Lung (tissue), 17 donors: ENCODE measurements at places on chromosomes 4 and X.

DNA sequence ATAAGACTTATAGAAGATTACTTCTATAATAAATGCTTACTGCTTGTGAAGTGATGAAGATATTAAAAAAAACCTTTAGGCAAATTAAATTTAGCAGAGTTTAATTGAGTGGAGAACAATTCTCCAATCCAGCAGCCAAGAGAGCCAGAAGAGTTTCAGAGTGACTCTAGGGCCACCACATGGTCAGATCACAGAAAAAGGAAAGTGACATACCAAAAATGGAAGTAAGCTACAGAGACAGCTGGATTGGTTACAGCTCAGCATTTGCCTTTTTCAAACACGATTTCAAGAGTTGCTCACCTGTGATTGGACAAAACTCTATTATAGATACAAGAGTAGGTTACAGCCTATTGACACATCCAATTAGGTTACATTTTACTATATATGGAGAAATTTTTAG lies 79.0 kb upstream of the TRAM1L1 start:
- DNase-seq: no peak

DNA sequence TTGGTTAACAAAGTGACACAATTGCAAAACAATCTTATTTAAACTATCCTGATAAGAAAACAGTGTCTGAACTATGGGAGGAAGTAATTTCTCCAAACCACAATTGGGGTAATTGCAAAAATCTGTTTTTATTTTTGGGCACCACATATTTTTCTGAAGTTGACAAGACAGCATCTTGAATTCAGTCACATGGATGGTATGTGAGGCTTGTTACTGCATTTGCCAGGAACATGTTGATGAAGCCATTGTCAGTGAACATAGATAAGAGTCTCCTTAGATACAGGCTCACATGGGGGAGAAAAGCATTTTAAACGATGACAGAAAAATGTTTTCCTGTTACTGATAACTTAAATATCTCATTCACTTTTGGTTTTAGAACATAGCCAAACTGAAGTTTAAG lies 5.5 kb upstream of the USP53 start:
- DNase-seq: peak; percentile 76

GRCh38 chr4:42339935-42340406 lies 57.3 kb upstream of the SHISA3 start:
- DNase-seq: peak; percentile 68

DNA sequence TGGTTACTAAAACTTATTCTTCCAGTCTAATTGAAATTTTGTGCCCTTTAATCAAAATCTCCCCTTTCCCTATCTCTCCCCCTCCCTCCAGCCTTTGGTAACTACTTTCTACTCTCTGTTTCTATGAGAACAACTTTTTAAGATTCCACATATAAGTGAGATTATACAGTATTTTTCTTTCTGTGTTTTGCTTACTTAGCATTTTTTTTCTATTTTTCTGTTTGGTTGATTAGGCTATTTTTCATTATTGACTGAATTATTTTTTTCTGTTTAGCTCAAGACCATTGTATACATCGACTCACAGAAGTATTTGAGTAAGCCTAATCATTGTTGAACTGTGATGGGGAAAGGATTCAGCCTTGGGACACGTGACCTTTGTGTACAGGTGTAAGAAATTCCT lies 116.4 kb downstream of the PHEX start:
- DNase-seq: no peak

GRCh38 chrX:53379747-53380146 lies 42.7 kb downstream of the SMC1A start:
- no peak for DNase-seq

- DNase-seq: no peak
These were observed 1156.7 kb downstream of the FAM133A start for GRCh38 chrX:94830717-94831116.

GRCh38 chr4:54271464-54271863 lies 42.4 kb downstream of the PDGFRA start:
- DNase-seq: no peak

DNA sequence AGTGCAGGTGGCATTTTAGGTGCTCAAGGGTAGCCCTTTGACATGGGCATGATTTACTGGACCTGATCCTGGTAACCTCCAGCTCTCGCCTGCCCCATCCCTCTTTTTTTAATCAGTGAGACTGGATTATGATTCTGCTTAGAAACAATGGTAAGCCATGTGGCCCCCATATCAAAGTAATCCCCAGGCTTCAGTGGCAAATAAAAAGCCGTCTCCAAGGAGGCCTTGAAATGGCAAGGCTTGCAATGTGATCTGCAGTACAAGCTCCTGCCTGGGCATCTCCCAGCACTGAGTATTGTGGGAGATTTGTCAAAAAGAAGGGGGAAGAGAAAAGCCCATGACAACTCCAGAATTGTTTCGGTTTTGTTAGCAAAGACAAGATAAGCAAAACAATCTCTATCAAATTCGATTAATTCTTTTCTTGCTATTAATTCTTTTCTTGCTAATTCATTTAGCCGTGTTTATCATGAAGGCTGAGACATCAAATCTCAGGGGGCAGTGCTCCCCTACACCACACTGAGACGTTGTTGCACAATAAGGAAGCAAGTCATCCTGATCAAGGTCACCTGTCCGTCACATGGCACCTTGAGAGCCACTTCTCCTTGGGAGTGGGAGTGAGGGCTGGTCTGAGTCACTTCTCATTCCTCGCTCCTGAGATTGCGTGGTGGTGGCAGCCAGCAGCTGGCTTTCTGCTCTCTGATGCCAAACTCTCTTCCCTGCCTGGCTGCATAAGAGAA lies 312.7 kb upstream of the GATB start:
- peak; percentile 10 for DNase-seq

DNA sequence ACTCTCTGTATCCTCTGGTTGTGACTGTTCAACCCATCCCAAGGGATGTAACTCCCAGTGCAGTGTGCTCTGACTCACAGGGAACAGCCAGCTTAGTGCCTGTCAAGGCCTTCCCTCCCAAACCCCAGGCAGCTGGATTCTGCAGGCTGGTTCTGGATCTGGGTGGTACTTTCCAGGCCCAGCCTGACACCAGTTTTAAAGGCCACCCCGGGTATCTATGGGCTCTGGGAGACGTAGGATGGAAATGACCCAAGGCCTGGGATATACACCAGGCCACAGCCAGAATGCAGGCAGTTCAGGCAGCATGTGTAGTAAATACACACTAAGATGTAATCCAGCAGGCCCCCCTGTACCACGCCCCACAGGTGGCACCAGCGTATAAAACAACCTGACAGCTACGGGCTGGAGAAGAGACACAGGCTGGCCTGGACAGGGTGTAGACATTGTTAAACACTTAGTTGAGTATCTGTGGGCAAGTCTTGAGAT lies 64.2 kb downstream of the SPINK2 start:
- DNase-seq: no peak

DNA sequence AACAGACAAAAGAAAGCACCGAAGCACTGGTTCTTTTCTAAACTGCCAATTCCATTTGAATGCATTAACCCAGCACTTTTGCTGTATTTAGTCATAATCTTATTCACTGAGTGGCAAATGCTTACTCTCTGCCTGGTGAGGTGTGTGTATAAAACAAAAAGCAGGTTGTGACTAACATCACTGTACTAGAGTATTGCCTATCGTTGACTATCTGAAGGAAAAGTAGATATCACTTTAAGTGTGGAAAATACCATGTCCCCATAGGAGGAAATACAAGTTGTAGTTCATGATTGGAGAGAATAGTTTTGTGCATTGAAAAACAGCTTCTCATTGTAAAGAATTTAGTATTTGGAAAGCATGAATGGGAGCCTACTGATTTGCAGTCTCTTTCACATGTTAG lies 2.7 kb downstream of the PDLIM5 start:
- DNase-seq: no peak

DNA sequence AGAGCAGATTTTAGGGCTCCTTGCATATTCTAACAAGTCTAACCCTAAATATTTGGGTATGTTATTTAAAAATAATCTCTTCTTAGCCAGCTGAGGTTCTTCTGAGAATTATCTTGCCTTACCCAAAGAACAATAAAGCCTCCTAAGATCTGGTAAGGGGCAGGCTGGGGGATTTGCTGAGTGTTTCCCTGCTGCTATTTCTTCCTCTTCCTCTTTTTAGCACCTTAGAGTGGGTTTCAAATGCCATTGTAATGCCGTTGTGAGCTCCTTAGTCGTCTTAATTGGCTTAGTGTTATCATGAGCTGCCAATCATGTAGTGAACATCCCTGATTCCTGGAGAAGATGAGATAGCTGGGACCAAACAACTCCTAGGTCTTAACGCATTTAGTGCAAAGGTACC lies 15.4 kb downstream of the STOX2 start:
- DNase-seq: no peak

GRCh38 chr4:82433791-82434190 lies 3.4 kb downstream of the ENOPH1 start:
- DNase-seq: no peak

GRCh38 chrX:43964936-43965335 lies 8.3 kb downstream of the NDP start:
- no peak for DNase-seq
